ENCODE measurements at places on chromosomes 5 and 9. TPM values are rescaled to one million over a fixed set of nuclear protein-coding genes. Genes with fewer than 3 reads are reported as not detected.

DNA sequence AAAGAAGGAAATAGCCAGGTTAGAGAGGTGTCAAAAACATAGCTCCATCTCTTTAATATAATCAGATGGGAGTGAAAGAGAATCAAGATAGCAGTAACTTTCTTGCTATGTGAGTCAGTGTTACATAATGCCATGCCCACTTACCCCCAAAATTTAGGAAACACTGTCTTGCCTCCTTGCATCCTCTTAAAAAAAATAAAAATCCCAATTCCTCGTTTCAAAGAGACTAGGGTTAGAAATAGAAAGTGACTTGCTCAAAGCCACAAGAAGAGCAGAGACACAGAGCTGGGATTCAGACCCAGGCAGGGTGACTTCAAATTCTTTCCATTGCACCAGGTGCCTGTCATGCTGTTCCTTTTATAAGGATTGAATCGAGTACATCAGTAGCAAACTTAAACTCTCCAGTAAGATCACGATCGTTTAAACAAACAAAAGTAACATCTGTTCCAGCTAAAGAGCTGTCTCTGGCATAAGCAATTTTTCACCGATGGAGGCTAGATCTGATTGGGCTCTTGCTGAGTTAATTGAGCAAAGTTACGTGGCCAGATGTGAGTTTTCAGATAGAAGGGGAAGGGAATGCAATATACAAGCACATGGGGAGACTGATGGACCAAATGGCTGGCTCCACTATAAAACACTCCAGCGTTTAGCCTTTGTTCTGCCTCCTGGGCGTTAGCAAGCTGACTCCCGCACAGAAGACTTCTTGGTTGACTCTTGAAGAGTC is 176.9 kb downstream of the PALM2AKAP2 start:
- no peak for DNase-seq

GRCh38 chr5:94415798-94416197 is 202.6 kb downstream of the KIAA0825 start:
- no peak for DNase-seq

PCDHB15 gene
- 5.7 TPM for total RNA-seq

DNA sequence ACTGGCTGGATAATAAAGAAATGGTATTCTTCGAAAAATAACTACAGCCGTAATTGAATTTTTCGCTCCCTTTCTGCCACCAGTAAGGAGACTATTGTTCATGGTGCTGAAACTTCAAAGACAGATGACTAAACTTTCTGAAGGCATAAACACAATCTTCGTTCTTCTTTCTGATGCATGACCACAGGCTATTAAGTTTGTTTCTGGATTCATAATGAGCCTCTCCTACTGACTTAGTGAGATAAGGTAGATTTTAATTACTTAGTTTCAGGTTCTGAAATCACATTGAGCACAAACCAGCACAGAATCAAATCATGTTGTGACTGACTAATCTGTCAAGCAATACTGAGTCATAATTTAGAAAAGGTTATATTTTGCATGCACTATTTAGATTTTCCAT is 441.8 kb upstream of the CCNG1 start:
- no peak for DNase-seq

- no peak for DNase-seq
Measured at GRCh38 chr5:118678746-118679145, 309.6 kb downstream of the DTWD2 start.

DNA sequence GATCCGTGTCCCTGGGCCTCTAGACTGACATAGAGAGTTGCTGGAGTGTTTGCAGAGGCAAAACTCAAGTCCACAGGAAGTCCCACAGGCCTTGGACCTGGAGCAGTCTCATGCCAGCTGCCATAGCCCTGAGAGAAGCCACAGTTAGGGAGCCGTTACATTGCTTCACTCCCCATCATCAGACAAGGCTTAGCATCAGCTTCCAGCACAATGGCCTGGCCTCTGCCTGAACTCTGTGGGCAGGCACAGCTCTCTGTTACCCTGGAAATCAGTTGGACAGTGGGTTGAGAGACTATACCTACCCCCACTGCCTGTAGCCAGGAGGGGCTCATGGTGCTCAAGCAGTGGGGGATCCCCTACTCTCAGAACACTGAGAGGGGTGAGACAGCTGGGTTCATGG is 16.2 kb upstream of the C9orf72 start:
- no peak for DNase-seq

DNA sequence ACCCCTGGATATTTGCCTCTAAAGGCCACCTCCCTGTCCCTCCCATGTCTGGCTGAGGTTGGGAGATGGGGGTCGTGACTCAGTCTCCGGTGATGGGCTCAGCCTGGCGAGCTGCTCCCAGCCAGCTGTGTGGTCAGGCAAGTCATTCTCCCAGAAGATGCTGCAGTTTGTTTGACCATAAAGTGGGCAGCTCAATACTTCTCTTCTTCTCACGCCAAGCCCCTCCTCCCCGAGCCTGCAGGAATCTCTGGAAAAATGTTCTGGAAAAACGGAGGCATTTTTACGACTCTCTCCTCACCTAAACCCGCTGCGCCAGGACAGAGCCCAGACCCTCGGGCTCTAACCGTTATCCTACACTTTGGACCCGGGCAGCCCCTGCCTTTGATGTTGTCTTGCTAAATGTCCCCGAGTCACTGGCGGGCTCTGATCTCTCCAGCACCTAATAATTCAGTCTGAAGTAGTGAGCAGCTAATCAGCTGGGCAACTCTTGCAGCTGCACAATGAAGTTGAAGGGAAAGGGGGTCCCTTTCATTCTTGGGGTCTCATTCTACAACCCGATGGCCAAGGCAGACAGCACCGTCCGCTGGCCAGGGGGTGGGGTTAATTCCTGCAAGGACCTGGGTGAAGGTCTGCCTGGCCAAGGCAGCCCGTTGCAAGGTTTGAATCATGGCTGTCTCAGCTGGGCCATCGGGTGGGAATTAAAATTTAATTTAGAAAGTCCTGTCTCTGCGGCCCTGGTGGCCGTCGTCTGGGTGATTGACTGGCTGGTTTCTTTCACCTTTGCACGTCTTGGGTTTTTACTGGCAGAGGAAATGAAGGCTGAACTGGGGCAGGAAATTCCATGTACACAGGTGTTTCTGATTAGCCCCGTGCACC is 12.3 kb downstream of the DCANP1 start:
- no peak for DNase-seq

GRCh38 chr5:170171811-170172210 is 61.0 kb upstream of the C5orf58 start:
- no peak for DNase-seq

Data from left cardiac atrium (tissue), 4 donors.